ENCODE measurements at places on chromosomes 16 and 17.

DNA sequence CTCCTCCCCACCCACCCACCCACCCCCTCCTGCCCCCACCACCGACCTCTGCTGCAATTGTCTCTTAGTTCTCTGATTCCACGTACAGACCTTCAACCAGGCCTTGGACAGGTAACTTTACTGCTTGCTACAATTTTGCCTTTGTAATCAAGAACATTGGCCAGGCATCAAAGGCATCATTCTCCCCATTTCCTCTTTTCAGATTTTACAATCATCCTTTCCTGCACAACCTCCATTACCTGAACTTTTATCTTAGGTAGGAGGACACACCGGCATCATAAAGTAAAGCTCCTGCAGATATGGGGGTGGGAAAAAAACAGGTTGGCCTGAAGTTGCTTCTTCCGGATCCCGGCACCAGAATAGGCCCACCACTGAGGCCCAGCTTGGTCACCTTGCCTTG, 25.7 kb upstream of the SUPT4H1 start:
- no peak for DNase-seq

GRCh38 chr16:47644166-47644565, 183.0 kb downstream of the PHKB start:
- peak; percentile 96 for DNase-seq

GRCh38 chr17:77909236-77909635, 49.3 kb upstream of the TNRC6C start:
- DNase-seq: no peak

- DNase-seq: no peak
Observed at GRCh38 chr17:68576137-68576536, 25.0 kb downstream of the FAM20A start.

DNA sequence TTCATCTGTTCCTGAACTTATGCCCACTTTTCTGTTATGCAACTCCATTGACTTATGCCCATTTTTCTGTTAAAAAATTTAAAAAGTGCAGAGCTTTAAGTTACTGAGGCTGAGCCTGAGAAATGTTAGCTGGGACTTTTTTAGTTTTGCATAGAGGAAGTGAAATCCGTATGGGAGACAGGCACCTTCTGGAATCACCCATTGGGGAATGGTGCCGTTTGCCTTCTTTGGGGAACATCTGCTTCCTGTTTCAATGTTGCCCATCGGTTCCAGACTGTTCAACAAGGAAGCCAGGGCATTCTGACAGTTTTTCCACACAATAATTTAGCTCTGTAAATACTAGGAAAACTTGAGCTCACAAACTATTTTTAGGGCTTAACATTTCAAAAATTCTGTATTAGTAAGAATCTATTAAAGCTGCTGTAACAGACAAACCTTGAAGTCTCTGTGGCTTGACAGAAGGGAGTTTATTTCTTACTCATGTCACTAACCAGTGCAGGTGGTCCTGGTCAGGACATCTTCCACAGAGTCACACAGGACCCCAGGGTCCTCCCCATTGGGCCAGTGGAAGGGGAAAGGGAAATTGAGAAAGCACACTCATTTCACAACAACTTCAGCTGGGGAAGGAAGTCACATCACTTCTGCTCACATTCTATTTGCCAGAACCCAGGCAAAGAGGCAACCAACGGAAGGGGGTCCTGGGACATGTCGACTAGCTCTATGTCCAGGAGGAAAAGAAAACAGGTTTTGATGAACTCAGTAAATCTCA, 17.2 kb downstream of the PRKCB start:
- no peak for DNase-seq

Measured in brain microvascular endothelial cell (primary cell).